ENCODE measurements at places on chromosomes 4 and X.

- no peak for DNase-seq
These were observed 391.5 kb downstream of the GASK1B start for GRCh38 chr4:157781361-157781760.

DNA sequence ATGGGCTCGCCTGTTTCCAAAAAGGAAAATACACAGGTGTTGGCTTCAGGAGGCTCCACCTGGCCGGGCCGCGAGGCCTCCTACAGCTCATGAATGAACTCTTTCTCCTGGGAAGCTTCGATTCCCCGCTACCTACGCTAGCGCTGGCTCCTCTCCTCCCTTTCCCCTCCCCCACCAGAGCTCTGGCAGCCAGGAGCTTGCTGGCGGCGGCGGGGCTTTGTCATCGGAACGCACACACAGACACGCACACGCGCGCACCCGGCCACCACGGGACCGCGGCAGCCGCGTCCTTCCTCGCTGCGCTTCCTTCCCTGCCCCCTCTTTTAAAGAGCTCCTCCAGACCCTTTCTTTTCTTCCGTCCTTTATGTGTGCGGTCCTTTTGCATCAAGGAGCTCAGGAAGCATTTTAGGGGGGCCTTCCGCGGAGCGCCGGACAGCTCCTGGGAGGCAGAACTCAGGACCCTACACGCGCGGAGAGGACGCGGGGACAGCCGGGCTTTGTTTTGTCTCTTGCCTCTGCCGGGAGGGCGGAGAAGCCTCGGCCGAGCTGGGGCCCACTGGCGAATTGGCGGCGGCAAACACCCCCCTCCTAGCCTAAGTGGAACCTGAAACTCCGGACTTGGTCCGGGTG is 70.2 kb upstream of the BCOR start:
- DNase-seq, result no peak

GRCh38 chr4:153479101-153479500 is 12.9 kb downstream of the TMEM131L start:
- no peak for DNase-seq

- DNase-seq, result no peak
These were observed 45.3 kb upstream of the HELT start for GRCh38 chr4:184972991-184973390.

DNA sequence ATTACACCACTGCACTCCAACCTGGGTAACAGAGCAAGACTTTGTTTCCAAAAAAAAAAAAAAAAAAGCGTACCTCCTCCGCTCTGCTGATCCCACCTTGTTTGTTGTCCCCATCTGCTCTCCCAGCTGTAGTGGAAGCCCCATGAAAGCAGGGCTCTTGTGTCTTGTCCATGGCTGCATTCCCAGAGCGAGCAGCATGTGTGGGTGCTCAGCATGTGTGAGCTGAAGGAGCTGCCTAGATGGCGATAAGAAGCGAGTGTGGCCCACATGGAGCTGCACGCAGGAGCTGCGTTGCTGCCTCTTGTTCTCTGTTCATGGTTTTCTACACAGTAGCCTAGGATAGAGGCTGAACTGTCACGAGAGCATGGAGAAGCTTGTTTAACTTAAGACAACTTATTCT is 12.4 kb downstream of the NSD2 start:
- no peak for DNase-seq

GRCh38 chr4:169664615-169665014 is 44.2 kb downstream of the CLCN3 start:
- no peak for DNase-seq

- DNase-seq, result no peak
These were observed 240.8 kb upstream of the ANXA3 start for GRCh38 chr4:78310740-78311115.

- peak; percentile 77 for DNase-seq
These were observed 725 bp downstream of the FAM120C start for GRCh38 chrX:54182194-54182863.

- no peak for DNase-seq
These were observed 435.6 kb downstream of the PCDH10 start for GRCh38 chr4:133584714-133585113.

DNA sequence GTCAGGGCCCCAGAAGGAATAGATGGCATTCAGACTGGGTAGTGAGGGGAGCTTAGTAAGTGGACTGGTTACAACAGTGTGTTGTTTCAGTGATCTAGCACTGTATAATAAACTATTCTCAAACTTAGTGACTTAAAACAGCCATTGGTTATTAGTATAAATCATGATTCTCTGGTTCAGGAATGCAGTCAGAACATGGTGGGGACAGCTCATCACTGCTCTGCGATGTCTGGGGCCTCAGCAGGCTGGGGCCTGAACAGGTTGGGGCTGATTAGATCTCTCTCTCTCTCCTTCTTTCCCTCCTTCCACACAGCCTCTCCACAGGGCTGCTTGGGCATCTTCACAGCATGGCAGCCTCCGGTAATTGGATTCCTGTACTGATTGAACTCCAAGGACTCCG is 160.4 kb downstream of the GATB start:
- DNase-seq, result no peak

DNA sequence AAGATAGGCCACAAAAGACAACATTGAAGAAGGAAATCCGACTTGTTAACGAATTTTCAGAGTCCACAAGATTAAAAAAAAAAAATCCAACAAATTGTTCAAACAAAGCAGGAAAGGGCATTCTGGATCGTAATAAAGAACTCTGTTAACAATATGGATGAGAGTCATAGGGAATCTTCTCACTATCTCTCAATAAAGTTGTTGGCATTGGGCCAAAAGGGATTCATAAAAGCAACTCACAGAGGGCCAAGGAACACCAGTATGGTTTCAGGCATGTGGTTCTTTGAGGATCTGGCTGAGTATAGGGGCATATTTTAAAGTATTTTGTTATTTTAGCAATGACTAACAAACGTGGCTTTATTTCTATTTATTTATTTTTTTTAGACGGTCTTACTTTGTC is 49.5 kb downstream of the SHISA3 start:
- no peak for DNase-seq

Data from activated CD4-positive, alpha-beta T cell treated with anti-CD3 and anti-CD28 coated beads, Interleukin-2, Interleukin-6, amounts not matched to agents 100 ng/mL and 50 ng/mL, durations not matched to agents 16 hours and 8 hours (primary cell).